ENCODE measurements at places on chromosomes 4 and X. TPM values are rescaled to one million over a fixed set of nuclear protein-coding genes. Genes with fewer than 3 reads are reported as not detected.
A peak's percentile ranks its signal among the peaks of the same experiment; 100 is the strongest.

MCF2 gene
- 0.16 TPM for total RNA-seq

SPANXN5 gene
- total RNA-seq, result not detected

- no peak for DNase-seq
- H3K27ac ChIP-seq, result peak overlapping the region; percentile 10
- no peak overlapping the region for H3K4me3 ChIP-seq
- H3K27me3 ChIP-seq, result no peaks in the 10 kb centered on the region
- no peaks in the 10 kb centered on the region for H3K36me3 ChIP-seq
- H3K4me1 ChIP-seq, result peaks cover 5% of the 10 kb centered on the region
Observed at GRCh38 chr4:27791640-27792039, 931.0 kb downstream of the STIM2 start.

TXK gene
- 0.99 TPM for total RNA-seq

NSDHL gene
- 9.9 TPM for total RNA-seq

ADGRL3 gene
- total RNA-seq, result 6.9 TPM

DNA sequence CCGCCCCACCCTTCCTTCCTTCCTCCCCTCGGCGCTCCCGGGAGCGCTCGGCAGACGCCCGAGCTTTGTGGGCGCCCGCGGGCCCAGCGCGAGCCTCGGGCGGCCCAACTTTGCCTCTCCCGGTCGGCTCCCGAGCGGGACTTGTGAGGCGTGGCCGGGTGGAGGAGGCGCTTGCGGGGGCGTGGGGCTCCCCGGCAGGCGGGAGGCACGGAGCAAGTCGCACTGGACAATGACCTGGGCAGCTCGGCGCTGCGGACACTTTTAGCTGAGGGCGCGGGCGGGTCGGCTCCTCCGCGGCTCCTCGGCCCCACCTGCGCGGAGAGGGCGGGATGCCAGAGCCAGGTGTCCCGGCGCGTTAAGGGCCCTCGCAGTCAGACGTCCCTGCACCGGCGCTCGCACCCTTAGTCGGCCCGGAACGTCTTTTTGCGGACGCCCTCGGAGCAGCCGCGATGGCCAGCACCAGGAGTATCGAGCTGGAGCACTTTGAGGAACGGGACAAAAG, 385 bp downstream of the DCLK2 start:
- H3K36me3 ChIP-seq, result no peaks in the 10 kb centered on the region
- no peaks in the 10 kb centered on the region for H3K4me1 ChIP-seq
- H3K4me3 ChIP-seq, result peak overlapping the region; percentile 92
- H3K27ac ChIP-seq, result peak overlapping the region; percentile 94
- H3K27me3 ChIP-seq, result no peaks in the 10 kb centered on the region
- DNase-seq, result peak; percentile 82

UGT2B7 gene
- not detected for total RNA-seq
